ENCODE measurements at places on chromosomes 2 and 18.
A peak's percentile ranks its signal among the peaks of the same experiment; 100 is the strongest.

- no peak for DNase-seq
Measured at GRCh38 chr18:3874125-3874524, 424.2 kb downstream of the TGIF1 start.

DNA sequence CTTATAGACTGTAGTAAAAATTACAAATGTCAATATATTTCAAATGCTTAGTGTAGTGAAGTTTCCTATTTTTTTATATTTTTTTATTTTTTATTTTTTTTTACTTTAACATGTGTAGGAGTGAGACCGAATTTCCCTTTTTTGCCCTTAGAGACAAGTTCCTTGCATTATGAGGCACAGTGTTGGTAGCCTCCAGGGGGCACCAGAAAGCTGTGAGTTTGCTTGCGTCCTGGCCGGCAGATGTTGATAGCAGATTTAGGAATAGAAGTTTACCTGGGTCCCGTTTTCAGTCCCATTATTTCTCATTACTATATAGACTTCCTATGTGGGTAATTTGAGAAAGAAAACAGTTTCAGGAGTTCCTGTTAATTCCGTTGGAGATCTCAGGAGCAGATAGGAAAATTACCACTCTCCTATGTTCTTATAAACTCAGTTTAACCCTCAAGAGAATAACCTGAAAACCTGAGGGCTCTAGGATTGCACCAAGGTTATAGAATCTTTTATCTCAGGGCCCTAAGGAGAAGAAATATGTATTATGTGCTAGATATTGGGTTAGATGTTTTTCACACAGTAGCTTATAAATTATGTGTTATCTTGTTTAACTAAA, 157.5 kb upstream of the SESTD1 start:
- DNase-seq, result peak; percentile 52

- no peak for DNase-seq
Measured at GRCh38 chr2:200617156-200618053, 31.6 kb downstream of the AOX1 start.

DNA sequence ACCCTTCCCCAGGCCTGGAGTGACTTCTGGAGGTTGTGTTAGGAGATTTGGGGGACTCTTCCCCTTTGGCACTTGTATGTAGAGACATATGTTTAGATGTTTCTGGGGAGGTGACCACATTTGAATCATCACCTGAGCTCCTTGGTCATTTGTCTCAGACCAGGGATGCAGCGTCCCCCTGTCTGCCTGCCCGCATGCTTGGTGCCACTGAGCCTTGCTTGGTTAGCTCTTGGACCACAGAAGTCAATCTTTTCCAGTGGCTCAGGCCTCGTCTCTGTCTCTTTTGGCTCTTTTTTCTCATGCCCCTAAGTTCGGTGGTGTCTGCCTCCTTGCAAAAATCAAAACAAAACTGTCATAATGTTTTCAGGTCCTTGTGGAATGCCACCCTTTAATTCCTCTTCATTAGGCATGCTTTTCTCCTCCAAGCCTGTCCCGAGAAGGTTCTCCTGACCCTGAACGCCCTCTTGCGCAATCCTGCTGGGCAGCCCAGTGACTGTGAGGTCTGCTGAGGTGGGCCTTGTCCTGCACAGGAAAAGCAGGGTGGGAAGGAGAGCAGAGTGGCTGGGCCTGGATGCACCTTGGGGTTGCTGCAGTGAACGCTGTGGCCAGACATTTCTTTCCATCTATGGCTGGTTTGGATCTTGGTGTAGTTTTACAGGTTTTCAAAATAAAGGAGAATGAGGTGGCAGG, 24.9 kb downstream of the GLI2 start:
- no peak for DNase-seq

GRCh38 chr2:171316220-171316619, 117.6 kb downstream of the METTL8 start:
- no peak for DNase-seq

DNA sequence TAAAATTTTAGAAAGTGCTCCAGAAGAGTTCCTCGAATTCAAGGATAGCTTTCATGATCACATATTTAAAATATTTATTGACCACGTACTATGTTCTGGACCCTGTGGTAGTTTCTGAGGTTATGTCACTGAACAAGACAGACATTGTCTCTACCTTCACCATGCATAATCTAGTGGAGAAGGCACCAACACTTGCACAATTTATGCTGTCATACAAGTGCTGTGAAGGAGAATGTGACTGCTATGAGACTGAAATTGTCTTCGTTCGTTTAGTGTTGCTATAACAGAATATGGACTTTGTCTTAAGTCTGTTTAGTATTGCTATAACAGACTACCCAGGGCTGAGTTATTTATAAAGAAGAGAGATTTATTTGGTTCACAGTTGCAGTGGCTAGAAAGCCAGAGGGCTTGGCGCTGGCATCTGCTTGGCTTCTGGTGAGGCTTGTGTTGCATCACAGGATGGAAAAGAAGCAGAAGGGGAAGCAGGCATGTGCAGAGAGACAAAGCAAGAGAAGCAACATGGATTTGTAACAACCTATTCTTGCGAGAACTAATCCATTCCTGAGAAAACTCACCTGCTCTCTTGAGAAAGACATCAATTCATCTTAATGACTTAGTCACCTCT, 50.0 kb upstream of the RFX8 start:
- no peak for DNase-seq

Data from NCI-H1105 treated with DMSO at 0.1 percent for 48 hours (cell line).